Pons (tissue), 1 donor: ENCODE measurements at places on chromosomes 1 and 21.

DNA sequence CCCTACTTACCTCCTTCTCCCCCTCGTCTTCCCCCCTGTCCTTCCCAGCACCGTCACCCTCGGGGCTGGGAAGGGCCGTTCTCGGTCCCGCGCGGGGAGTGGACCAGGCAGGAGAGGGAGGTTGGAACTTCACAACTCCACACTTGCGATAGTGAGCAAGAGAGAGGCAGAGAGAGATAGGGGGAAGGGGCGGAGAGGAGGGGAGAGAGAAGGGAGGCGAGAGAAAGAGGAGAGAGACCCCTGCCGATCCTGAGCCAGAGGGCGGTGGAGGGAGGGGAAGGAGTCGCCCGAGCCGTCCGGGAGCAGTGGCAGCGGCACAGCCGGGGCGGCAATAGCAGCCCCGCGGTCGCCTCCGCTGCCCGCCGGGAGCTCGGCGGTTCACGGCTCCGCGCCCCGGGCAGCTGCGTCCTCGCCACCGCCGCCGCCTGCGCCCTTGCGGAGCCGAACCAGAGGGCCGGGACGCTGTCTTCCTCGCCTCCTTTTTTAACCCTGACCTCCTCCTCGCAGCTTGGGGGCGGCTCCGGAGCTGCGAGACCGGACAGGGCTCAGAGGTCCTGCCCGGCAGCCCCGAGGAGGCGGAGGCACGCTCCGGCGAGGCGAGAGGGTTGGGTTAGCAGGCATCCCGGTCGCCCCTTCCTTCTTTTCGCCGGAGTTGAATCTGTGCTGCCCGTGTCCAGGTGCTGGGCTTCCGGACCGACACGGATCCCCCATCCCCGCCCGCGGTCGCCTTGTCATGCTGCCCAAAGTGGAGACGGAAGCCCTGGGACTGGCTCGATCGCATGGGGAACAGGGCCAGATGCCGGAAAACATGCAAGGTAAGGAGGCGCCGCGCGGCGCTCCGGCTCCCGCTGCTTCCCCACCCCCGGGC lies 11.7 kb downstream of the NR5A2 start:
- DNase-seq: no peak

- no peak for DNase-seq
These were observed 10.0 kb upstream of the GJB5 start for GRCh38 chr1:34744851-34745250.

DNA sequence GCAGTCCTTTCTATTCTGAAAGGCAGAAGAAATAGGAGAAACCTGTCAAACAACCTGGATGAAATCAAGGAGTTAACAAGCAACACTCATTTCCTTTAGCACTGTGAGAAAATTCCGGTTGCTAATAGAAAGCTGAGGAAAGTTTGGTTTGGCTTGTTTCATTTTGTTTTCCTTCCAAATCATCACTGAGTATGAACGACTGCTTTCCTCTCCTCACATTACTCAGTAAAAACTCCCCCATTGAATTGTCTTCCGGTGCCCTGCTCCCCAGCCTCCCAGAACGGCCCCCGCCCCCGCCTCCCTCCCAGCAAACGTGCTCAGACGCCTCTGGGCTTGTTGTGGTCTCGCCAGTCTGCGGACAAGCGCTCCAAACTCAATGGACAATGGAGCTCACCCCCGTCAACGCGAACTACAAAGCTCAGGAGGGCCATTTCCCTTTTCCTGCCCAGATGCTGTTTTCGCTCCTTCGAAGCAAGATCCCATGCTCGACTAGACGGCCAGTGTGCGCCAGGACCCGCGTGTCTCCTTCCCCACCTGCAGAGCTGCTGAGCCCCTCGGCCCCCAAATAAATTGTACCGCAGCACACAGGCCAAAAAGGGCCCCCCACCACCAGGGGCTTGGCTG lies 747 bp downstream of the STX6 start:
- peak; percentile 62 for DNase-seq

DNA sequence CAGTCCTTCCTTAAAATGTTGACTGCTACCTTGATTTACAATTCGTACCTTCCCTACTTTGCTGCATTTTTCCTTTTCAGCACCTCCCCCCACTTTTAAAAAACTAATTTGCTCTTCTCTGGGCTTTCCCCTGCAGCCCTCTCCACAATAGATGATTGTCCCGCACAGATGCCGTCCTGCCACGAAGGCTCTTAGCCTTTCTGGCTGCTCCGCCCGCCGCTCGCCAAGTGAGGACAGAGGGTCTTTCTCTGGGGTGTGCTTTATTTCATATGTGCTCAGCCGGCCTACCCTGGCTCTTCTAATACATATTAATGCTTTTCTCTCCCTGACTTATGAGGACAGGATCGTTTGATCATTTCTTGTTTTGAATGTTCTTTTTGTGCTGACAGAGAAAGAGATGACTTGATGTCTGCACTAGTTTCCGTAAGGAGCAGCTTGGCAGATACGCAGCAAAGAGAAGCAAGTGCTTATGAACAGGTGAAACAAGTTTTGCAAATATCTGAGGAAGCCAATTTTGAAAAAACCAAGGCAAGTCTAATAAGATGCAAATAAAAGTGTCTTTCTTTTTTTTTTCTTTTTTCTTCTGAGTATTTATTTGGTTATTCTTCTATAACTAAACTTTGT lies 60.6 kb downstream of the SDCCAG8 start:
- peak; percentile 97 for DNase-seq

- DNase-seq: no peak
These were observed 250.0 kb downstream of the SPATA17 start for GRCh38 chr1:217881131-217881543.

DNA sequence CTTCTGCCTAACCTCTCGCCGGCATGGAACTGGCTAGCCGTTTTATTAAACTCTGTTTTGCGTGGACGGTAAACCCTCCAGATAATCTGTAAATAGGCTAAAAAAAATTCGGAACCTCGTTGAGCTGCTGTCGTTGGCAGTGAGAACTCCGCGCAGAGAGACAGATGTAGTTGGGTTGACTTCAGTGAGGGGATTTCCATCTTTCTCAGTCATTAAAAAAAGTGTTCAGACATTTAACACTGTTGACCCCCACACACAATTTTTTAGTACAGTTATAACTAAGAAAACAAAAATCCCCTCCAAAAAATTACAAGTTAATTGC lies 464 bp downstream of the PARK7 start:
- DNase-seq: no peak

DNA sequence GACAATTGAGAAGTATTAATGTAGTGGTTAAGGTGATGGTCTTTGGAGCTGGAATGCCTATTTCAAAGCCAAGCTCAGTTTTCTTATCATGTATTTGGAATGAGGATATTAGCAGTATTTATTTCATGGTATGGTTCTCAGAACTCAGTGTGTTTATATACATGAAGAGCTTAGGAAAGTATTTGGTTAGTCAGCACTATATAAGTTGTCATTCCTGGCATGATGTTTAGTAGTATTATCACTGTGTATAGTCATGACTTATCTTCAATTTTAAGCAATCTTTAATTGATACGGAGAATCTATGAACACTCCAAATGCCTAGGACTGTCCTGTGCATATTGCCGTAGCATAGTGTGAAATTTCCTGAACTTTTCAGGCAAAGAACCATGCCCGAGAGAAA lies 501.9 kb upstream of the USP24 start:
- no peak for DNase-seq

GRCh38 chr1:41360074-41360785 lies 1.0 kb upstream of the FOXO6 start:
- no peak for DNase-seq

DNA sequence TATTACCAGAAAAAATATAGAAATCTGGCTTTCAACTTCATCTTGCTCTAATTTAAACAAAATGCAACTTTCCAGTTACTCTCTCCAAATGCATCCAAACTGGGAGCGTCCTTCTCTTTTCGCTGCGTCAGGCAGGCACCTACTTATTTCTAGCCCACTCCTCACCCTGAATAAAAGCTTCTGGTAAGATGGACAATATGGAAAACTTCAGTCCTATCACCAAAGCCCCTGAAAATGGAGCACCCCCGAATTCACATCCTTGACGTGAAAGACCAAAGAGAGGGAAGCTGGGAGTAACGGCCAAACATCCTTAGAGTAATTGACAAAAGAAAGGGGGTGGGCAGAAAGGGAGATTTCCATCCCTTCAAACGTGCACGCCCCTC lies 5.5 kb upstream of the PROX1 start:
- DNase-seq: no peak

GRCh38 chr1:215018555-215018954 lies 64.0 kb upstream of the KCNK2 start:
- DNase-seq: no peak

DNA sequence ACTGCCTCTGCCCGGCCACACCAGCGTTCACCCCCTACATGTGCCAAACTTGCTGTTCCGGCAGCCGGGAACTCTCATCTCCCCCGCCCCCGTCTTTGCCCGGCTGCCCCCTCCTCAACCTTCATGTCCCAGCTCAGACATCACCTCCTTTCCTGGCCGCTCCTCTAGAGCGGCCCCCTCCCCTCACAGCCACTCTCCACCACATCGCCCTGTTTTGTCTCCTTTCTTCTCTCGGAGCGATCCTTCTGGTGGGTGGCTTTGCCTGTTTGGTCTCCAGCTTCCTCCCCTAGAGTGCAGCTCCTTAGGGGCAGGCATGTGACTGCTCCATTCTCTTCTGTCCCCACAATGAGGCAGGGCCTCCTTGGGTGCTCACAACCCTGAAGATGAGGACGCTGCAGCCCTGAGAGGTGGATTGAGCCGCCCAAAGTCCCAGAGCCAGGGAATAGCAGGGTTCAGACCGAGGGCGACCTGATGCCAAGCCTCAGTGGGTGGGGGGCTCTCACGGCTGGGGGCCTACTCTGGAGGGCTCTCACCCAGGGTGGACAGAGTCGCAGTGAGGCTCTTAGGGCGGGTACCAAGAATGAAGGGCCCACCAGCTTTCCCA lies 44.9 kb upstream of the ECE1 start:
- no peak for DNase-seq

DNA sequence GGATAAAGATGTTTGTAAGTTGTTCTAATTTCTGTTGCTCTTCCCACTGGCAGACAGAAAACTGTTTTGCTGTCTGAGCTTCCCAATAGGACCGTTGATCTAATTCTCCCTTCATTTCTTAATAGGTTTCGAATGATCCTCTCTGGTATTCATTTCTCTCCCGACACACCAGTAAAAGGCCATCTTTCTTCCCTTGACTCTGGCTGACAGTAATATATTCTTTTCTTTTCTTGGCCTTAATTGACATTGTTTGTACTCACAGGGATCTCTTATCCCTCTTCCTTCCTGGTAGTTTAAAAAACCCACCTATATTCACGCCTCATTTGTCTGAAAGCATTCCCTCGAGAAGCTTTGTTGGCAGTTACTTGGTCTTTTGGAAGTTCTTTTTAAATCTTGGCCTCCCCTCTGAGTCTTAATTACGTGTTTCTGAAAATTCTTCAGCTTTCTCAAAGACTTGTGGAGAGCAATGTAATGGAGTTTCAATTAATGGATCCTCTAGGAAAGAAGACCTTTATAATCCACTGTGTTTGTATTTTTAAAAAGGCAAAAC lies 40.3 kb downstream of the MAP10 start:
- DNase-seq: peak; percentile 12

DNA sequence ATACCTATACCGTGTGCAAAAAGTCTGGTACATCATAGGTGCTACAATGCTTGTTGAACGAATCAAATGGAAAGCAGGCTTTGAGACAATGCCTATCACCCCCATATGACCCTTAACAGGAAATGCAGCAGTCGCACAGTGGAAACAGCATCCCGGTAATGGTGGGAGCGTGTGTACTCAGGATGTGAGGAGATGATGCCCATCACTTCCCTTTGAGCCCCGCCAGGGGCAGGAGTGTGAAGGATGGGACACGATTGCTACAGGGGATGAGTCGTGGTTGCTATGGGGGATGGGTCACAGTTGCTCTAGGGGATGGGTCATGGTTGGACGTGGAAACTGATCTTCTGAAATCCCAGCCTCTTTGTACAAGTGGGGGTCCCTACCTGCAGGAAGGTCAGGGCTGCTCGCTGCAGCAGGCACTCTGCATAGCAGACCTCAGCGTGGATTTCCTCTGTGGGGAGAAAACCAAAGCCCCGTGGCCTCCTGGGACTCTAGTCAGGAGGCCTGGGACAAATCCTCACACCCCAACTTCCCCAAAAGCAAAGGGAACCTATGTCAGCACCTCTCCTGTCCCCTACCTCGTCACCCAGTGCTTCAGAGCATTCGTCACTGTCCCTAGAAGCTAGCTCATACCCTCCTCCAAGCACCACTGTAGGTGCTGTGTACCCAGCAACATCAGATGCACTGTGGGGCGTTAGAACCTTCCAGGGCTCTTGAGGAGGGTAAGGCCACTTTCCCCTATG lies 19.3 kb downstream of the TTC39A start:
- DNase-seq: no peak

DNA sequence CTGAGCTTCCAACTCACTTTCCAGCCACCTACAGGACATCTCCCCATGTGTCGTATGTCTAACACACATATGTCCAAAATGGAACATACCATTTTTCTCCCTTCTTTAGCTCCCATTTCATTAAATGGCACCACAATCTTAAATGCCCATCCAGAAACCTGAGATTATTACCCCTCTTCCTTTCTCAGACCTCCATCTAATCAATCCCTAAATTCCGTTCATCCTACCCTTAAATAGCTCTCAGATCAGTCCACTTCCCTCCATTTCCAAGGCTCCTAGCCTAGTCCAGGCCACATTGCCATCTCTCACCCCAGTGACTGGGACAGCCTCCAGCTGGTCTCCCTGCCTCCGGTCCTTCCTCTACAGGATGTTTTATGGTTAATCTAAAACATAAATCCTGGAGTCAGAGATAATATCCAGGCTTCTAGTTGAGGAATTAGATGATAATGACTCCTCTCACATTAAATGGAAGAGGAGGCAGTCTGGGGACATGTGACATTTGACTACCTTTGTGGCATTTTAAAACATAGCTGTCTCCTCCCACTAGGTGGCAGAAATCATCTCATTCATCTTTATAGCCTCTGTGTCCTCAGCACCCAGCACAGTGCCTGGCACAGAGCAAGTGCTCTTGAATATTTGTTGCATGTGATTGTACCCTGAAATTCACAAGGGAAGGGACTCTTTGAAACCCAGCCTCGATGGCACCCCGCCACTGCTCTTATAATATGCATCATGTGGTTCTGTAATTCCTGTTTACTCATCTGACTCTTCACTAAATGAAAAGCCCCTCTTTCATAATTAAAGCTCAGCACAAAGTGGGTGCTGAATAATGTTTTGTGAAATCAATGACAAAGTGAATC lies 102.3 kb downstream of the TMEM53 start:
- DNase-seq: peak; percentile 87
